Urinary bladder (tissue), 4 donors: ENCODE measurements at places on chromosomes 4 and X. TPM values are rescaled to one million over a fixed set of nuclear protein-coding genes. Genes with fewer than 3 reads are reported as not detected.

Gene CYTL1
- total RNA-seq, result 24.2 TPM

Gene SERTM2
- 0.37 TPM for total RNA-seq

Gene CABS1
- not detected for total RNA-seq

Gene FRMD7
- 0.48 TPM for total RNA-seq

- DNase-seq, result no peak
Observed at GRCh38 chr4:103032574-103032973, 13.1 kb upstream of the SLC9B1 start.

DNA sequence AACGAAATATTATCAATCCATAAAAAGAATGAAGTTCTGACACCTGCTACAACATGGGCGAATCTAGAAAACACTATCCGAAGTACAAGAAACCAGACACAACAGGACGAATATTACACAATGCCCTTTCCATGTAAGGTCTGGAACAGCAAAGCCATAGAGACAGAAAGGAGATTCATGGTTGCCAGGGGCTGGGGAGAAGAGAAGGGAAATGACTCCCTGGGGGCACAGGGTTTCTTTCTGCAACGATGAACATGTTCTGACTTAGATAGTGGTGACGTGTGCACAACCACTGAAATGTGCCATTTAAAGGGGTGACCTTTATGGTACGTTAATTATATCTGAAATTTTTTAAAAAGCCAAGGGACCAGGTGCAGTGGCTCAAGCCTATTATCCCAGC lies 28.3 kb downstream of the GPR143 start:
- no peak for DNase-seq

GRCh38 chrX:11261260-11261659 lies 32.0 kb upstream of the AMELX start:
- no peak for DNase-seq

- no peak for DNase-seq
Observed at GRCh38 chr4:113243312-113243711, 193.9 kb downstream of the ANK2 start.
